NCI-H446 (cell line): ENCODE measurements at places on chromosomes 3 and 15.

GRCh38 chr3:15796771-15797641 lies 773 bp downstream of the ANKRD28 start:
- no peak for DNase-seq

DNA sequence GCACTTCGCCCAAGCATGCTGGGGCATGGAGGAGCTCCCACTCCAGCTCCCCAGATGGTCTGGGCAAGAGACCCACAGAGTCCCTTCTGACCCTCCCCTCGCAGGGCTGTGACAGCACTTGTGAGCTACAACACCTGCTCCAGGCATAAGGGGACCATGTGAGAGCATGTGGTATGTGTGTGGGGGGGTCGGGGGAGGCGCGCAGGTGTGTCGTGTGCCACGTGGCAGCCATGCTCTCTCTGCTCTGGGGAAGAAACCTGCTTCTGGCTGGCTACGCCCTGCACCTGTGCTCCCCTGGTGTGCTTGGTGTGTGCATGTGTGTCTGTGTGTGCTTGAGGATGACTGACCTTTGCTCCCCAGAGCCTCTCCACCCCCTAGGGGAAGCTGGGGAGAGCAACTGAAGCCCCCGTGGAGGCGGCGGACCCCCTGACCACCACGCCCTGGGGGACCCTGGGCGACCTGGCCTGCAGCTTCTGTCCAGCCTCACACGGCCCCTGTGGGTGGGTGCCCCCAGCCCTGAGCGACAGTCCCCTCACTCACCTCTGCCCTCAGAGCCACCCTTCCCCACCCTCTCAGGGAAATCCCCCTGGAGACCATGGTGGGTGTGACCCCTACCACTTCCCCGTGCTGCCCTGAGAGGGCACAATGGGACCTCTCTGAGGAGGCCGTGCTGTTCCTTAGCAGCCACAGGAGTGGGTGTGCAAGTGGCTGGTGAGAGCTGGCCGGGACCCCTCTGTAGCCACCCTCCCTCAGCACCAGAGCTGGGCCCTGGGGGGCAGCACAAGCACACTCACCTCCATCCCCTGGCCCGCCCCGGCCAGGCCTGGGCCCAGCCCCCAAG lies 16.6 kb upstream of the SEC13 start:
- no peak for DNase-seq

DNA sequence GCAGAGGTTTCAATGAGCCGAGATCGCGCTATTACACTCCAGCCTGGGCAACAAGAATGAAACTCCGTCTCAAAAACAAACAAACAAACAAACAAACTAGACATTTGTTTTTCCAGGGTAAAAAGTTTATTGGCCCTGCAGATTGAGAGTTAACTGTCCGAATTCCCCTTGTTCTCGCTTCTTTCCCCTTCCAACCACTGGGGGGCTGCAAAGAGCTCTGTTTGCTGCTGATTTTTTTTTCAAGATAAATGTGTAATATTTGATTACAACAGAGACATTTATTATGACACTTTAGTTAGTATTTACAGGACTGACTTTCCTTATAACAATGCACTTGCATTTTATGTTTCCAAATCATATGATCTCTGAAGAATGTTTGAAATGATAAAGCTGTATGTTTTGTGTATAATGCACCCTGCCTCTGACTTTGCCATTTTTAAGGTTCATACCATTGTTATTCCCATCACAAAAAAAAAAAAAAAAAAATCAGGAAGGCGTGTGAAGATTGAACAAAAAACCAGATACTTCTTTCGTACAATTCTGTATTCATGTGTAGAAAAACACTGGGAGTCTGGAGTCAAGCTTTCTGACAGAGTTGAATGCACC lies 2.8 kb downstream of the CLSTN2 start:
- peak; percentile 73 for DNase-seq

DNA sequence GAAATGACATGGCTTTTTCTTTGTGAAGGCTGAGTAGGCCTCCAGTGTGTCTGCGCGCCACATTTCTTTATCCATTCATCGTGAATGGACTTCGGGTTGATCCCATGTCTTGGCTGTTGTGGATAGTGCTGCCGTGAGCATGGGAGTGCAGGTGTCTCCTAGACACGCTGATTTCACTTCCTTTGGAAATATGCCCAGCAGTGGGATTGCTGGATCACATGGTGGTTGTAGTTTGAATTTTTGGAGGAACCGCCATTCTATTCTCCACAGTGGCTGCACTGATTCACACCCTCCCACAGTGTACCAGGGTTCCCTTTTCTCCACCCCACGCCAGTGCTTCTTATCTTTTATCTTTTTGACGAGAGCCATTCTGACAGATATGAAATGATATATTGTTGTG lies 171.7 kb downstream of the NSMCE3 start:
- no peak for DNase-seq

- DNase-seq = no peak
Observed at GRCh38 chr3:36701249-36701572, 63.1 kb downstream of the DCLK3 start.

DNA sequence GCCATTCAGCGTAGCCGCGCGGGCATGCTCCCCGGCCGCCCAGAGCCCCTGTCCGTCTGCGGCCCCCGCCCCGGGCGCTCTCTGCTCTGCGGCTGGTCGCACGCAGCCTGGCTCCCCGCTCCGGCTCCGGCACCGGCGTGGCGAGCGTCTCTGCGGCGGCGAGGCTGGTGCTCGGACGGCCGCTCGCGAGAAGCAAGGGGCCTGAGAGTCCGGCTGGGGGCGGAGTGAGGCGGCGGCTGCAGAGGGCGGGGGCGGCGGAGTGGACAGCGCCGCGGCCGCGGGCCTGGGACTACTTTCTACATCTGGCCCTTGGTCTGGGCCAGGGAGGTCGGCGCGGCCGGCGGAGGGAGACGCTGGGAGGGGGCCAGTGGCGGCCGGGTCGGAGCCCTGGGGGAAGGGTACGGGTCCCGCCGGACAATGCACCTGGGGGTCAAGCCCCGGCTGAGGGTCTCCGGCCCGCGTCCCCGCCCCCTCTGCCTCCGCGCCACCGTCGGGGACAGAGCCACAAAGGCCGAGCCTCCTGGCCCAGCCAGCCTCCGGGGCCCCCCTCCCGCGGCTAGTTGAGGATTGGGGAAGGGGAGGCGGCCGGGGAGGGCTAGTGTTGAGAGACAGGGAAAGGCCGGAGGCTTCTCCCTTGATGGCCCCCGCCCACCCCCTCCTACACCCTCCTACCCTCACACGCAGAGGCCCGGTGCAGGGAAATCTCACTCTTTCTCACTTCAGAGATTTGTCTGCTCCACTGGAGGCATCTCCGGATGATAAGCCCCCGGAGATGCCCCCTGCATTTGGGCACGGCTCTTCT lies at the start of gene PRTG:
Gene PRTG, minus strand, starts transcription at position 226 of the 802 bp plus-strand sequence. Its CDS starts 221 bp downstream, at position 5.
- peak; percentile 36 for DNase-seq

GRCh38 chr3:194836661-194837060 lies 151.0 kb downstream of the FAM43A start:
- DNase-seq = no peak

GRCh38 chr3:42823351-42823750 lies 14.1 kb downstream of the ACKR2 start:
- no peak for DNase-seq

DNA sequence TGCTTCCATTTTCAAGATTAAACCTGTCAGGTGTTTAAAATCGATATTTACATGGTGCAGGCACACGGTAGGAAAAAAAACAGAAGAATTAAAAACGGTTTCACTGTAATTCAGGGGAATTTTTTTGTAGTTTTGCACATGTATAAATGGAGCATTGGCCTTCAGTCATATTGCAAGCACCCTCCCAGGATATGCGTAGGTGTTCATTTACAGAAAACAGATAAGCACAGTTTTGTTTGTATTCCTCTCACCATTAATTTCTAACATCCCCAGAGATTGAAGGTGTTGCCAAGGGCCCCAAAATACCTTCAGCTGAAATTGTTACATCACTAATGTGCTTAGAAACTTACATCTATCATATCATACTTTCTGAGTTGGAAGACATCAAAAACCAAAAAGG lies 427.1 kb upstream of the NR2F2 start:
- no peak for DNase-seq
